ENCODE measurements at places on chromosomes 2 and 18. TPM values are rescaled to one million over a fixed set of nuclear protein-coding genes. Genes with fewer than 3 reads are reported as not detected.

Gene POTEC
- polyA plus RNA-seq: not detected

Gene MYO5B
- polyA plus RNA-seq: 38.5 TPM

Gene SERPINB8
- polyA plus RNA-seq: 27.3 TPM

Gene CROCC2
- polyA plus RNA-seq: 0.16 TPM

Gene LYG2
- polyA plus RNA-seq: not detected

Gene LYPD6B
- 2.3 TPM for polyA plus RNA-seq

Gene EVA1A
- 0.71 TPM for polyA plus RNA-seq

Gene KCNG3
- 0.04 TPM for polyA plus RNA-seq

Gene CCDC102B
- polyA plus RNA-seq: 0.54 TPM

Gene SLC19A3
- 0.14 TPM for polyA plus RNA-seq

Gene IL1RL1
- 0.44 TPM for polyA plus RNA-seq

Gene SKA1
- polyA plus RNA-seq: 2.4 TPM

Gene ACADL
- 0.57 TPM for polyA plus RNA-seq

Gene IL1A
- polyA plus RNA-seq: 17.4 TPM

Gene TMEFF2
- polyA plus RNA-seq: 0.08 TPM

Gene PLEKHM3
- polyA plus RNA-seq: 1.7 TPM

Gene SERPINB12
- 0.16 TPM for polyA plus RNA-seq

Gene SPP2
- not detected for polyA plus RNA-seq

Gene ITGB6
- 10.6 TPM for polyA plus RNA-seq

Gene NTSR2
- polyA plus RNA-seq: not detected

Gene ERCC3
- 13.2 TPM for polyA plus RNA-seq

Gene WDCP
- polyA plus RNA-seq: 1.2 TPM

Gene ZSWIM2
- polyA plus RNA-seq: not detected

Gene DYSF
- 2.6 TPM for polyA plus RNA-seq

Gene CAPG
- 273 TPM for polyA plus RNA-seq

Gene KCNG2
- polyA plus RNA-seq: 0.04 TPM

Data from esophagus (tissue), 2 donors.